Ascending aorta (tissue), 2 donors: ENCODE measurements at places on chromosomes 16 and 17. TPM values are rescaled to one million over a fixed set of nuclear protein-coding genes. Genes with fewer than 3 reads are reported as not detected.

The CD300E gene
- 0.21 TPM for total RNA-seq

The BRCA1 gene
- 0.85 TPM for total RNA-seq

The PAGR1 gene
- total RNA-seq: 54.3 TPM

The DNASE1L2 gene
- total RNA-seq: not detected
